ENCODE measurements at places on chromosomes 6 and 20.

GRCh38 chr6:156806155-156806554, 29.0 kb downstream of the ARID1B start:
- DNase-seq = no peak

DNA sequence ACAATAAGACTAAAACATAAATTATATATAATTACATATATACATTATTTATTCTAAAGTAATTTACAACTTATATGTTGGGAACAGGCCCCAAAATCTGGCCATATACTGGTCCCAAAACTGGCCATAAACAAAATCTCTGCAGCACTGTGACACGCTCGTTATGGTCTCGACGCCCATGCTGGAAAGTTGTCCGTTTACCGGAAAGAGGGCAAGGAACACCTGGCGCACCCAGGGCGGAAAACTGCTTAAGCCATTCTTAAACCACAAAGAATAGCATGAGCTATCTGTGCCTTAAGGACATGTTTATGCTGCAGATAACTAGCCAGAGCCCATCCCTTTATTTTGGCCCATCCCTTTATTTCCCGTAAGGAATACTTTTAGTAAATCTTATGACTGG, 164.9 kb downstream of the CENPW start:
- no peak for DNase-seq

DNA sequence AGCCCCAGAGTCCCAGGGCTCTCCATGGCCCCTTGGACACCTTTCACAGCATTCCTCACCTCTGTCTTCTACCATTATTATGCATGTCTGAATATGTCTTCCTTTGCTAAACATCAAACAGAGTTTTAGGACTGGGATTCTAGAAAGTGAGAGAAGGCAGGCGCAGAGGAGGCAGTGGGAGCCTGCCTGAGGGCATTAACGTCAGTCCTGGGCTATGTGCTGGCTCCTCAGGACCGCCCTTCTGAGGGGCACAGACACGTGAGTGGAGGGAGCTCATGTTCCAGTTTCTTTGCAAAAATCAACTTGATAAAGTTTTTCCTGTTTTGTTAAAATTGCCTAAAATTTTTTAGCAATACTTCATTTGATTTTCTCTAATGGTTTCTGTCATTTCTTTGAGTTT, 38.0 kb downstream of the C6orf15 start:
- DNase-seq = no peak

DNA sequence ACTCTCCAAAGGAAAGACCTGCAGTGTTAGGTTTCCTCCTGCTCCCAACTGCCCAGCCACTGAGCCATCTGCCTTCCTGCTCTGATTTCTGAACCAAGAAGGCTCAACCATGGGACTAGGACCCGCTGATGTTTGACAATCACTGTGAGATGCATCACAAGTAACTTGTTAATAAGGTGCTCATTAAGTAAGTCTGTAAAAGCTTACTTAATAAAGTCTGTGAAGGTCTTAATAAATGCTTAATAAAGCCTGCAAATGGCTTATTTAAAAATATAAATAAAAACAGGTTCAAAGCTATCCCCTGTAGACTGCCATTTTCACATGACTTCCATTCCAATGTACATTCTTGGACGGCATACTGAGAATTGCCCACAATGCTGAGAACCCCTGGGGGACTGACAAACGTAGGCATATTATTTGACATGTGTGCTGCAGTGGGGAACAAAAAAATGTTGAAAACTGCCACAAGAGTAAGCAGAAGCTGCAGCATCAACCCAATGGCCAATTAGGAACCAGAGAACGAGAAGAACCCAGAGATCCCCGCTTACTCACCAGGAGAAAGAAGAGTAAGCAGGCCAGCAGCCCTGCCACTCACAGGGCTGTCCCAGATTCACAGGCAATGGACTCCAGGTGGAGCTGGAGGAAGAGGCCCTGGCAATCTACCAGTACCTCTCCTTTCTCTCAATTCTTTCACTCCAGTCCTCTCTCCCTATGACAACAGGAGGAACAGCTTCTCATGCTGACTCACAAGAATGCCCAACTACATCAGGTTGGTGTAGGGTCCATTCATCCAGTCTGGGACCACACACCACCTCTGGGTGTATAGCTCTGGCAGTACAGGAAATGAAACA, 19.5 kb downstream of the KIF13A start:
- DNase-seq = no peak

- no peak for DNase-seq
Measured at GRCh38 chr20:44209686-44210405, 725 bp downstream of the OSER1 start.

DNA sequence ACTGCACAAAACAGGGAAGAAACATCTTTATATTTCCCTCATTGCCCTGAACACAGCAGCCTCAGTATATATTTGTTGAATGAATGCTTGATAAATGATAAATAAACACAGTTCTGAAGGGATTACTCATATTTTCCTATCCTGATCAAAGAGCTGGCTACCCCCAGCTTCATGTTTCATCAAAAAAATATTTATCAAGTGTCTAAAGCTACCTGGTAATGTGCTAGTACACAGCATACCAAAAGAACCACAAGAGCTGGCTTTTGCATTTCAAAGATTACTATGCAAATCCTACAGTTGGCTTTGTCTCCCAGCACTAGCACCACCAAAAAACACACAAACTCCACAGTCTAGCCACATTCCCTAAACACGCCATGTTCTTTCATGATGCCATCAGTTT, 130.0 kb downstream of the BTBD9 start:
- no peak for DNase-seq

- no peak for DNase-seq
Measured at GRCh38 chr20:62367136-62367632, at the start of gene LAMA5. Gene LAMA5, minus strand, starts transcription at chr20:62367312. Its CDS starts 67 bp downstream, at chr20:62367245.

- DNase-seq = no peak
Measured at GRCh38 chr6:6655805-6656251, 67.3 kb downstream of the LY86 start.

DNA sequence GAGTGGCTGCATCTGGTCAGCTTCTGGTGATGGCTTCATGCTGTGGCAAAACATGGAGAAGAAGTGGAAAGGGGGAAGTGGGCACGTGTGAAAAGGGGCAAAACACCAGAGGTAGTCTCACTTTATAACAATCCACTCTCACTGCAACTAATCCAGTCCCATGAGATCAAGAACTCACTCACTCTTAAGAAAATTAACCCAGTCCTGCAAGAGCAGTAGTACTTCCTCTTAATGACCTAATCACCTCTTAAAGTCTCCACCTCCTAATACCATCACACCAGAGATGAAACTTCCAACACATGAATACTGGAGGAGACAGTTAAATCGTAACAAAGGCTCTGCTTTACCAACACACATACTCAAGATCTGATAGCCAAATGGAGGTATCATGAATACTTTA, 152.6 kb downstream of the THEMIS start:
- DNase-seq = no peak

DNA sequence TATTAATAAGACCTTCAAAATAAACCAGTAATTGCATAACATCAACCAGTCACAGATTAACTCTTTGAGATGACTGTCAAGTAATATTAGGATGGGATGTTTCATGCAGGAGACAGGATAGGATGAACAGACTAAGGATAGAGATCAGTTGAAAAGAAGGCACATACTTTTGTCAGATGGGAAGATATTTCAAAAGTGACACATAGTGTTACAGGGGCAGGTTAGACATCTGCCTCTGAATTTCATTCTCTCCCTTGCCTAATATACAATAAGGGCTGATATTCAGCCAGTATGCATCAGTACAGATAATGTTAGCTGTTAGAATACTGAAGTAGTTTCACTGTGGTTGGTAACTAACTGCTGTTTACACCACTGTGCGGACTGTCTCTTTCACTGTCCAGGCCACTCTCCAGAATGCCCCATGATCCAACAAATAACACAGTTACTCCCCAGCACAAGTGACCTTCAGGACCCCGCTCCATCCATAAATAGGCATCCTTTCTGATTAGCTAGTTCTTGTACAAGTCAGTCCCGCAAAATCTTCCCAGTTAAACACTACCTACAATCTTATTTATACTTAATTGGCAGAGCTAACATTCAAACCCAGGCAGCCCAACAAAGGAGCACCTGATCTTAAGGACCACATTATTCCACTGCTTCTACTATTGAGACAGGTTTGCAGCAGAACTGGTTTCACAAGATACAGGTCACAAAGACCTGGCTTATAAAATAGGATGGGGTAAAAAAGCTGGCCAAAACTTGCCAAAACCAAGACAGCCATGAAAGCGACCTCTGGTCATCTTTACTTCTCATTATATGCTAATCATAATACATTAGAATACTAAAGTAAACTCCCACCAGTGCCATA, 21.9 kb upstream of the PLN start:
- DNase-seq = no peak

DNA sequence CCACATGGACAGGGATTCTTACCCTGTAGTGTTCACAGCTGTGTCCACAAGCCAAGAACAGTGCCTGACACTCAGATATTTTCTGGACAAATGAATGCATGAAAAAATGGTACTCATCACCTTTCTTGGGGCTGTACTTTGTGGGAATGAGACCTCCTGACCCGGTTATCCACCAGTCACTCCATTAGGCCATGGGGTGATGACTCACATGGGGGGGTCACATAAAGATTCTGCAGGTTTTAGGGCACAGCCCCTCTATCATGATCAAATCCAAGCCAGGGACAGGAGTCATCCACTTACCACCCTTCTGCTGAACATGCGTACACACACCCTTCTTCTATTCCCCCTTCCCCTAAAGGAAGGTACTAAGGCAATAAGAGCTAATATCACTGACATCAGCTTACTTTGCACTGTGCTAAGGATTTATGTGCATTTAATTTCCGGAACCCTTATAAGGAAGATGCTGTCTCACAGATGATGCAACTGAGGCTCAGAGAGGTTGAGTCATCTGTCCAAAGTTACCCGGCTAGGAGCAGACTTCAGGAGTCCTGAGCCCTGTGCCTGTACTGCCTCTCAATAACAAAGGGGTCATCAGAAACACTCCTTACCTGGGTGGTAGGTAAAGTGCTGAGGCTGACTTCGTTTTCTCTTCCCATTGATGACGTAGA, 107.8 kb downstream of the NFATC2 start:
- no peak for DNase-seq
